ENCODE measurements at places on chromosomes 2 and 18.
A peak's percentile ranks its signal among the peaks of the same experiment; 100 is the strongest.

DNA sequence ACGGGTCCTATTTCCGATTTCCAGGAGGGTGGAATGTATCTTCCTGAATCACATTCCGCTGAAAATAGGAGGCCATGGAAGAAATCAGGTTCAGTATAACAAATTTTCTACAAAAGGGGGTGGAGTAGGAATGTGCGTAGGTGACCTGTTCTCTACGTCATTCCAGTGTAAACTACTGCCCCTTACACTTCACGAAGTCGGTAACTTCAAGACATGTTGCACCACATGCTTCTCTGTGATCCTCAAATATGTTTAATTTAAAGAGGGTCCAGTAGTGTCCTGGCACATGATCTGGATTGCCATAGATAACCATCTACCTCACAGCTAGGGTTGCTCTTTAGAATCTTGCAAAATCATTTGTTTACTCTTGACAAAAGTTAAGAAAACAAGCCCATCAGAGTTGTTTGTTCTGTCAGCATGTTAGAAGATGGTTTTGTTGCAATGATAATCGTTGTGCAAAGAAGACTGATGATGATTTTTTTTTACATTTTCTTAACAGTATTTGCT lies 7.5 kb upstream of the CPS1 start:
- DNase-seq, result no peak

DNA sequence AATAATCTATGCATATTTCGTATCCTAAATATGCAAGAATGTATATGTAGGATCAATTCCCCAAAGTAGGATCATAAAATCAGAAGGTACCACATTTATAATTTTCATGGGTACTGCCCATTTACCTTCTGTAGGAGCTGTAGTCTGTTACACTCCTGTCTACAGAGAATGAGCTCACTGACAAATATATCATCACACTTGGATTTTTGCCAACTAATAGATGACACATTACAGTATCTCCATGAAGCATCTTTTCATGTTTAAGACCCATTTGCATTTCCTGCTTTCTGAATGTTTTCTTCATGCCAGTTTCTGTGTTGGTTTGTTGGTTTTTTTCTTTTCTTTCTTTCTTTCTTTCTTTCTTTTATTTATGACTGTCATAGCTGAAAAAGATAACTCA lies 70.9 kb upstream of the EML6 start:
- no peak for DNase-seq

DNA sequence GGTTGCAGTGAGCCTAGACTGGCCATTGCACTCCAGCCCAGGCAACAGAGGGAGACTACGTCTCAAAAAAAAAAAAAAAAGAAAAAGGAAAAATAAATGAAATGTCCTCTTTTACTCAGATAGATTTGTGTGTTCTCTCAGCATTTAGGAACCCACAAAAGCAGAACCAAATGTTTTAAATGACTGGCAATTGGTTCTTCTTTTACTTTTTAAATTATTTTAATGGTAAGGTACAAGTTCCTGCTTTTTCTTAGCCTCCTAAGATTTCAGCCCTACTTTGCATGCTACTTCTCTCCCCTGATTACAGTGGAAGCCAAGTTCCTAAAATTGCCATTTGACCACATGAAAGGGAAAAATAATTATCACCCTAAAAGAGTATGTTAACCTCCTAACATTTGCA lies 23.5 kb downstream of the SRSF7 start:
- DNase-seq, result no peak

DNA sequence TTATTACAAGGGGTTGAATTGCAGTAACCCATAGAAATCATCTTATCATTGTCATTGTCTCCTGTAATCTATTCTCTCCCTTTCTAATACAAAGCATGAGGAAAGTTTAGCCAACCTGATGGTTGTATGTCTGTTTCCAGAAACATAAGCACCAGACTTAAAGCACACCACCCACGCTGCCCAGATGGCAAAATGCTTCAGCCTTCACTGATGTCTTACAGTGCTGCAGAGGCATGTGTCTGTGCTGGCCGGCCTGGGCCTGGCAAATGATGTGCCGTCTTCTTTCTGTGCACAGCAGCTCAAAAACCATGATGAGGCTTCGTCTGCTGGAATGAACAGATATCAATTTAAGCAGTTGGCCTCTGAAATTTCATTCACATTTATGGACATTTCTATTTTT lies 443.0 kb upstream of the RGPD4 start:
- DNase-seq, result no peak

- no peak for DNase-seq
These were observed 4.0 kb downstream of the RNMT start for GRCh38 chr18:13730481-13730880.

GRCh38 chr18:43380104-43380672 lies 102.9 kb upstream of the SYT4 start:
- no peak for DNase-seq

DNA sequence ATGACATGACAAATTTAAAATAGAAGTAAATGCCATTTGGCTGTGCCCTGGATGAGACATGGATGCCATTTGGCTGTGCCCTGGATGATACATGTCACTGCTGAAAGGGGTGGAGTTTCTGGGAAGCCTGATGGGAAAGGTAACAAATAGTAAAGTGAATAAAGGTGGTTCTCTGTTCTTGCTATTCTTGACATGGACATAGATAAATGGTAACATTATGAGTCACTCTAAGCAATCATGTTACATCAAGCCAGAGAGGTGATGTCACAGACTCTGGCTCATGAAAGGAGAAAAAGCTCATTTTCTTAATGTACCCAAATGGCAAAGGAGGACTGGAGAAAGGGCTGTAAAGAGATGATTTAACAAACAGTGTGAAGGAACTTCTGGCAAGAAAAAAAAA lies 86.4 kb downstream of the EML6 start:
- no peak for DNase-seq

GRCh38 chr2:218146056-218146455 lies 20.2 kb downstream of the CXCR2 start:
- no peak for DNase-seq

DNA sequence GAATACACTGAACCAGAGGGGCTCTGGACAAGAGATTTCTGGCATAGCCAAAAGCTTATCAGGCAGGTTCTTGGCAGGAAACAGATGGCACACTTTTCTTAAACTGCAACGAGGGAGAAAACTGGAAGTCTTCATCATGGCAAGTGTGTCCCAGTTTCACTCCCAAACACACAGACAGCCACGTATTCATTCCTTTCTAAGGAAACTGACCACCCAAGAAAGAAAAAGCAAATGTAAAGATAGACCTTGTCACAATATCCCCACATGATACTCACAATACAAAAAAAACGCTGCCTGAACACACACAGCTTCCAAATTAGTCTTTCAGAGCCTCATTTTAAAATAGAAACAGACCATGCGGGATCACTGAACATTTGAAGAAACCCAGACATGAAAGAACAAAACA lies 40.6 kb upstream of the RTTN start:
- DNase-seq, result no peak

DNA sequence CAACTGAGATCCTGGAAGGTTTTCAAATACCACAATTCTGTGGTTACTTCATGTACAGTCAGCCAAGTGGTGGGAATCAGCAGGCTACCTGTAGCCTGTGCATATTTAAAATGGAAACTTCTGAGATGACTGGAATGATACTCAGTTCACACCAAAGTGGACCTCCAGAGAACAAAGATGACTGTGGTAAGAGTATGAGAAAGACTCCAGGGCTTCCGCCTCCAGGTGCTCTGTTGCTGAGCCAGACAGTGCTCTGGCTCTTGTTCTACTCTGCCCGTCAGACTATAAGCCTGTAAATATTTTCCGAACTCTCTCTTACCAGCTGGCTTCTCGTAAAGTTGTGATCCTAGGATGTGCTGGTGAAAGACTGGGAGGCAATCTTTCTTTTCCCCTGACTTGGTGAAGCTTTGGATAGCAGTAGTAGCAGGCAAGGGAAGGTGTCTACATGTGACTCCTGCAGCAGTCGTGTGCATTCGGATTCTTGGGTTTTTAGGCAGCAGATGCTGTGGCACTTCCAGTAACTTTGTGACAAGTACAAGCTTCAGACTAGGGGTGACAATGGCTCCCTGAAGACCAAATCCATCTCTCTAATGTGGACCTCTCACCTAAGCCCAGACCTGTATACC lies 23.1 kb downstream of the ST3GAL5 start:
- DNase-seq, result no peak

GRCh38 chr18:37084912-37085311 lies 256.0 kb downstream of the KIAA1328 start:
- peak; percentile 78 for DNase-seq

- no peak for DNase-seq
These were observed 130.0 kb downstream of the SH3RF3 start for GRCh38 chr2:109258905-109259540.

- DNase-seq, result no peak
These were observed 45.2 kb upstream of the FAM117B start for GRCh38 chr2:202589582-202589949.

DNA sequence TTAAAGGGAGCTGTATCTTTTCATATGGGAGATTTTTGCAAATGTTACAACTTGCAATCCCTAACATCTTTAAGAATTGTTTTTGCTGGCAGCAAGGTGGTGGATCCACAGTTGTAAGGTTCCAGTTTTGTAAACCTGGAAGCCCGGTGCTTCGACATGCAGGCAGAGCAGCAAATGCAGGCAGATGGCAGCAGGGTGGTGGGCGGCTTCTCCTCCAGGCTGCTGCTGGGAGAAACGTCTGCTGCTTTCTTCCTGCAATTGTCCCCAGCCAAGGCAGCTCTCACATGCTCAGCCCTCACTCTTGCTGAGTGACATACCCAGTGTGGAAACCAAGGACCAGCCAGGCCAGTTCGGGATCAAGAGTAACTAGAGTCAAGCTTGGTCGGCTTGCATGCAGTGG lies 166.0 kb downstream of the SEPTIN10 start:
- DNase-seq, result no peak

DNA sequence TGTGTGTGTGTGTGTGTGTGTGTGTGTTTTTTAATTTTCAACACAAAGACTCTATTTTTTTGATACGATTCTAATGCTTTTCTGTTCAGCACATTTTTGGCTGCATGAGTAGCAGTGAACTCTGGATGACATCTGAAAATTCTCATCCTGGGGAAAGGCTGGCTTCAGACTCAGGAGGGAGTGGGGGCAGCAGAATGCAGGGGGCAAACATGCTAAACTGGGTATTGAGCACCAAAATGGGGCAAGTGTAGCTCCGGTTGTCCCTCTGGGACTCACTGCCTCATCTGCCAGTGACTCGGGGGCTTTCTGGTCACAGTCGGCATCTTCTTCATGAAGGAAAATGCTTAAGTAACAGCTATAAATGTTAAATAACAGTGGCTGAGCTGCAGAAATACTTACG lies 116.8 kb upstream of the PID1 start:
- DNase-seq, result no peak

DNA sequence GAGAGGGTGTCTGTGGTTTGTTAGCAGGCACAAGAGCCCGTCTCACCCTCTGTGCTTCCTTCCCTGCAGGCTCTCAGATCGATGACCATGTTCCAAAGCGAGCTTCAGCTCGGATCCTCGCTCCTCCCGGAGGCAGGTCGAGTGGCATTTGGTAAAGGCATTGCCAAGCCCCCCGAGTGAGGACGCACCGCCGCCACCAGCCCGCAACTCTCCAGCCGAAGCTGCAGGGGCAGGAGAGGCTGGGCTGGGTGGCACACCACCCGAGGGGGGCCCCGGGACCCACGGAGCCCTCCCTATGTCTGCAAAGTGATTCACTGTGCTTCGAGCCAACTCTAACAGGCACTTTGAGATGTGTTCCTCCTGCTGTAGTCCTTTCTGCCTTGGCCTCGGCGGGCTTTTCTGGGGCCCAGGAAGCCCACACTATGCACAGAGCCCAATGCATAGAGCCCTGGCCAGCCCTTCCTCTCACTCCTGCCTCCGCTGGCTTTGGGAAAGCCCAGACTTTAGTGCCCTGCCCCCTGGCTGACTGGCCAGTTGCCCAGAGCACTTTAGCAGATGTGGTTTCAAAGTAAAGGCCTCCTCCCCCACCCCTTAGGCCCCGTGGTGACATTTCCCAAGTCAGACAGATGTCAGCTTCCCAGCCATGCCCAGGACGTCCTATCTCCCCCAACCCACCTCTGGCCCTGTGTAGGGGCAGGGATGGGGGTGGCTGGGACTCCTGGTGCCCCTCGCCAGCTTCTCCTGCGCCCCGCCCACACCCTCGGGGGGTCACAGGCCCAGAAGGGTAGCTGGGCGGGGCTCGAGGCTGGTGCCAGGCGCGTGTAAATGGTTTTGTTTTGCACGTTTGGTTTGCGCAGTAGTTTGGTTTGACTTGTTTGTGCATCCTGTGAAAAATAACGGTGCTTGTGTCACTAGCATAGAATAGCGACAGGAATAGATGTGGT lies 23.3 kb upstream of the MAPRE3 start:
- DNase-seq, result no peak

GRCh38 chr2:239880396-239880795 lies 144.7 kb downstream of the NDUFA10 start:
- no peak for DNase-seq

DNA sequence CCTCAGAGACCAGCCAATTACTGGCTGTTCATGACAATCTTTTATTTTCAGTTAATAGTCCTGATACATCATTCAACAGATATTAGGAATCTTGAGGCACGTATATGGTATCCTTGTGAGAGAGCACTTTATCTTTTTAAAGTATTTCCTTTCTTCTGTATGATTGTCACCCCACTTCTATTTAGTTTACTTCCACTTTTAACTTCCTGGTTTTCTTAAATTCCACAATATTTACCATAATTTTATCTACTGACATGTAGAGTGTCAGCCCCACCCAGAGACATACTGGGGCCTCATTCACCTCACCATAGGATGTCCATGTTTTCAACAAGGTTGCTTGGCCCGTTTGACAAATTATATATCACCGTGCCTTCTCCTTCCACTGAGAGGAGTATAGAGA lies 182.9 kb upstream of the ID2 start:
- DNase-seq, result no peak

DNA sequence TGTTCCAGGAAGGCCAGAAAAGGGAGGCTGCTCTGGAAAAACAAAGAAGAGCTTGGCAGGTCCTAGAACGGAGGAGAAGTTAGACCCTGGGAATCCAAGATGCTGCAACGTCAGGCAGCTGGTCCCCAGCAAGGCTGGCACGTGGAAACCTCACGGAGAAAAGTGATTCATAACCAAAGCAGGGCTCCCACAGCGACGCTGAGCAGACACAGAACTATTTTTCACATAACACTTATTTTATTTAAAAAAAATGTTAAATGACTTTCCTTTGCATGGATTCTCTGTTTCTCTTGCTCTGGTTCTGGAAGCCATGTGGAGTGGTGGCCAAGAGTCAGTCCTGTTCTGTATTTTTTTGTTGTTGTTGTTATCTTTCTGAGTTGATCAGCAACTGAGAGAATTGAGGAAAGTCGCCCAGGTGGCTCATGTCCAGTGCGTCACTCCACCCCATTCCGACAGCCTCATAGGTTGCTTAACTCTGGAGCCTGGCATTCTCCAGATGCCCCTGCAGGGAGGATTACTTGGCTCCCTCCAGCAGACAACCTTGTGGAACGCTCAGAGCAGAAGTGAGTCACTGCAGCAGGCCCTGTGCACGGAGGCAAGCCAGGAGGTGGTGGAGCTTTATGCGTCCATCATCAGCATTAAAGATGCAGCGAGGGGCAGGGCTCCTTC lies 229.9 kb upstream of the HDAC4 start:
- DNase-seq, result no peak

Data from iPS DF 19.7 (cell line).